Subcutaneous preadipocyte (primary cell): ENCODE measurements at places on chromosomes 12 and 14. TPM values are rescaled to one million over a fixed set of nuclear protein-coding genes. Genes with fewer than 3 reads are reported as not detected.

Gene CHGA
- not detected in 2 replicates for total RNA-seq

Gene NFATC4
- 53.3 and 54.0 TPM in 2 replicates for total RNA-seq

Gene B4GALNT1
- under 0.01 and 0.20 TPM in 2 replicates for total RNA-seq

Gene B4GALNT3
- not detected in 2 replicates for total RNA-seq

Gene ALDH1L2
- total RNA-seq = 18.4 and 21.1 TPM in 2 replicates

Gene LGR5
- total RNA-seq = not detected in 2 replicates

Gene TCL1B
- not detected in 2 replicates for total RNA-seq

Gene KRT75
- not detected in 2 replicates for total RNA-seq
